ENCODE measurements at places on chromosomes 11 and 22.

DNA sequence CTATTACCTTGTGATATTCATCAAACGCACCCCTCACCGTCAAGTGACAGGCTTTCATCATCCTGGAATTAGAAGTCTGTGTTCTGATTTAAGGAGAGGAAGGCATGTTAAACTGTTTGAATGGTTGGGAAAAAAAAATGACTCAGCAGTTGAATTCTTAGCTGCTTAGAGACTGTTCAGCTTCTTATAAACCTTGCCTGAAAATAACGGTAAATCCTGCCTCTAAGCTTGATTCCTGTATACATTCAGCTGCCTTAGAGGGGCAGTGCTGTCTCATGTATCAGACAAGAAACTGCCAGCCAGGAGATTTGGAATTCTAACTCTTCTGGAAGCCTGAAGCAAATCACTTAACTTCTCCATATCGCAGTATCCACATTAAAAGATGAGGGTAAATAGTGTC is 437.4 kb downstream of the JRKL start:
- DNase-seq: no peak

GRCh38 chr11:76062733-76063132 is 143.6 kb downstream of the WNT11 start:
- no peak for DNase-seq

DNA sequence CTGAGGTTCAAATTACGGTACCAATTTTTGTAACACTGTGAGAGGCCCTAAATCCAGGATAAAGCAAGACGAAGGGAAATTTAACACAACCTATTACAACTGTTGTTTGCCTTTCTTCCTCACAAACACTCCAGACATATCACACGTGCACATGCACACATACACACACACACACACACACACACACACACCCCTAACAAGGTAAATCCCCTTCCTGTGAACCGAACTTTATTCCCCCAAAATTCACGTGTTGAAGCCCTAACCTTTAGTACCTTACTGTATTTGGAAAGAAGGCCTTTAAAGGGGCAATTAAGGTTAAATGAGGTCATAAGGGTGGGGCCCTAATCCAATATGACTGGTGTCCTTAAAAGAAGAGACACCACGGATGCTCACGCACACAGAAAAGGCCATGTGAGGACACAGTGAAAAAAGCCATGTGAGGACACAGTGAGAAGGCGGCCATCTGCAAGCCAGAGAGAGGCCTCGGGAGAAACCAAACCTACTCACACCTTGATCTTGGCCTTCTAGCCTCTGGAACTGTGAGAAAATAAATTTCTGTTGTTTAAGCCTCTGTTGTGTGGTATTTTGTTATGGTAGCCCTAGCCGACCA is 1.8 kb downstream of the SERGEF start:
- DNase-seq: no peak

- DNase-seq: no peak
Measured at GRCh38 chr11:295351-296170, 3.8 kb downstream of the IFITM5 start.
